NCI-H1417 (cell line): ENCODE measurements at places on chromosomes 2 and 18.

GRCh38 chr2:67451086-67451832 lies 54.1 kb downstream of the ETAA1 start:
- DNase-seq = peak; percentile 16

GRCh38 chr2:178895872-178896271 lies 88.6 kb upstream of the TTN start:
- no peak for DNase-seq

GRCh38 chr2:241460631-241461030 lies 47.8 kb downstream of the STK25 start:
- no peak for DNase-seq

DNA sequence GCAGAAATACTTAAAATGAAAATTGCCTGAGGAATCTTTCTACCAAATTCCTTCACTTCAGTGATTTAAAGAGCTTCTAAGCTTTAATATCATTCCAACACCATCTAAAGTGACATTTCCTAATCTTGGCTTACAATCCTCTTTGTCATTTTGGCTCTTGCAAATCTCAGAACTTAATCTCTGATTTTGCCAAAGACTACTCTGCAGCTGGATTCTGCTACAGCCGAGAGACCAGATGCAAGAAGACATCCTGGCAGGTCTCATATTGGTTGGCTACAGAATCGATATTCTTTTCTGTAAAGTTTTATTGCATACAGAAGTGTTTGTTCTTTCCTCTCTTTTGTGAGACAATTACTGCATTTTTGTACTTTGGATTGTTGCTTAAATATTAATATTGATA lies 716.5 kb upstream of the LRATD1 start:
- no peak for DNase-seq

GRCh38 chr2:241842620-241843211 lies 16.0 kb downstream of the PDCD1 start:
- no peak for DNase-seq

DNA sequence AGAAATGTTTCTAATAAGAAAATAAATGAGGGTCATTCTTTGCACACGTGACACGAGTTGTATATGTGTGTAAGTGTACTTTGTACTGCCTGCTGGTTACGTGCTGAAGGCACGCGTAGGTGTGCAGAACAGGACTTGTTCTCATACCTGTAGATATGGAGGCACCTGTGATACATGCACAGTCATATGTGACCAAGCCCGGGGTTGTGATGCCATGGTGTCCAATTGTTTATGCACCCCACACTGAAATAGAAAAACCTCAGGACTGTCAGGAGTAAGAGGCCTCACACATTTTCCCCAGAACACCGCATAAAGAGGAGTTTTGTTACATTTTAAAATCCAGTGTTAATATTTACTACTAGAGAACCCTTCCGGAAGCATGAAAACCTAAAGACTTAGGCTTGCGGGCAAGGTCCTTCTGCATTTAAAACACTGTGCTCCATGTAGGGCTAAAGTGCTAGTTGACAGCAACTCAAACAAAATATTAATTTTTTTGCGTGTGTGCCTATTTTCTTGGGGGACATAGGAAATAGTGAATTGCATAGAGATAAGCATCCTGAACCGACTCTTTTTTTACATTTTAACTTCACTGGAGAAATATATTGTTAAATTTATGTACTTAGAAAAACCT lies 9.3 kb downstream of the TSHZ1 start:
- DNase-seq = no peak

DNA sequence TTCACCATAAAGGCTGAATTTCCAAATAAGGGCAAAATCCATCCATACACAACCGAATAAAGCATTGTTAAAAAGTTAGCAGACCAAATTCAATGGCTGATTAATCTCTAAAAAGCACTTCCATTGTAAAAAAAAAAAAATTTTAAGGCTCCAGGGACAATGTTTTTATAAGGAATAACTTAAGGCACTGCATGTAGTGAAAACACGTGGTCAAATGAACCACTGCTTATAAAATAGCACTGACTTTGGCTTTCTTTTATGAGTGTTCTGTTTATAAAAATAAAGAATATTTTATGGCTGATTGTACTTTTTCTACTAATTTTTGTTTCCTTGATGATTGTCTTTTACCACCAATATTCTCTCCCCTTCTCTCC lies 409.3 kb upstream of the KCNH7 start:
- no peak for DNase-seq
